ENCODE measurements at places on chromosomes 1 and 21.

DNA sequence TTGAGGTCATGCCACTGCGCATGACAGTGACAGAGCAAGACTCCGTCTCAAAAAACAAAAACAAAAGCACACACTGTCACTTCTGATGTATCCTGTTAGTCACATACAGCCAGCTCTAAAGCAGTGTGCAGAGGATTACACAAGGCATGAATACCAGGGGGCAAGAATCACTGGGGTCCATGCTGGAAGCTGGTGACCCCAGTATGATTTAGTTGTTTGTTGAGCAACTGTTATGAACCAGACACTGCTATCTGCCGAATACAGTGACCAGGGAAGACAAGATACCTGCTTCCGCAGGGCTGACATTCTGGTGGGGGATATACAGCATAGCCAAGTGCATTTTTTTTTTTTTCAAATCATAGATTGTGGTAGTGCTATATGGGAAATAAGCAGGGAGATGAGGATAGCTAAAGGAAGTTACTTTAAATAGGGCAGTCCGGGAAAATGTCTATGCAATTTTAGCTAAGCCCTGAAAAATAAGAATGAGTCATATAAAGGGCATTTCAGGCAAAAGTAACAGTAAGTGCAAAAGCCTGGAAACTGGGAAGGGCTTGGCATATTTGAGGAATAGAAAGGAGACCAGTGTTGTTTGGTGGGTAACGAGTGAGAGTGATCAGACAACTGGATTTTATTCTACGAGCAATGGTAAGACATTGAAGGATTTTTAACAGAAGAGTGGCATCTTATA lies 69.7 kb downstream of the ADSS2 start:
- peak; percentile 5 for DNase-seq

GRCh38 chr21:19864476-19864875 lies 1133.7 kb upstream of the NCAM2 start:
- DNase-seq = no peak

DNA sequence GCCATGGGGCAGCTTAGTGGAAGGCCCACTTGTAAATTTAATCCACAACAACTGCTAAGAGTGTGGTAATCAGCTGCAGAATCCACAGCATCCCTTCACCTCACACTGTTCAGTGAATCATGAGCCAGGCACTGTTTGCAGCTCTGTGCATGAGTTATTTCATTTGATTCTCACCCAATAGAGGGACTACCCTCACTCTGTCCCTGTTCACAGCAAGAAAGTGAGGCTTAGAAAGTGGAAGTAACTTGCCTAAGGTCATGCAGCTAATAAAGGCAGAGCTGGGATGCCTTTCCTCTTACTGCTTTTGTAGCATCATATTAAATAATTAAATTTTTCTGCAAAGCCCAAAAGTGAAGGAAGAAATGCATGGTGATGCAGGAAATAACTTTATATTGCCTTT lies 346.5 kb upstream of the PLD5 start:
- no peak for DNase-seq

GRCh38 chr1:17208546-17208945 lies 3.6 kb downstream of the PADI1 start:
- no peak for DNase-seq

DNA sequence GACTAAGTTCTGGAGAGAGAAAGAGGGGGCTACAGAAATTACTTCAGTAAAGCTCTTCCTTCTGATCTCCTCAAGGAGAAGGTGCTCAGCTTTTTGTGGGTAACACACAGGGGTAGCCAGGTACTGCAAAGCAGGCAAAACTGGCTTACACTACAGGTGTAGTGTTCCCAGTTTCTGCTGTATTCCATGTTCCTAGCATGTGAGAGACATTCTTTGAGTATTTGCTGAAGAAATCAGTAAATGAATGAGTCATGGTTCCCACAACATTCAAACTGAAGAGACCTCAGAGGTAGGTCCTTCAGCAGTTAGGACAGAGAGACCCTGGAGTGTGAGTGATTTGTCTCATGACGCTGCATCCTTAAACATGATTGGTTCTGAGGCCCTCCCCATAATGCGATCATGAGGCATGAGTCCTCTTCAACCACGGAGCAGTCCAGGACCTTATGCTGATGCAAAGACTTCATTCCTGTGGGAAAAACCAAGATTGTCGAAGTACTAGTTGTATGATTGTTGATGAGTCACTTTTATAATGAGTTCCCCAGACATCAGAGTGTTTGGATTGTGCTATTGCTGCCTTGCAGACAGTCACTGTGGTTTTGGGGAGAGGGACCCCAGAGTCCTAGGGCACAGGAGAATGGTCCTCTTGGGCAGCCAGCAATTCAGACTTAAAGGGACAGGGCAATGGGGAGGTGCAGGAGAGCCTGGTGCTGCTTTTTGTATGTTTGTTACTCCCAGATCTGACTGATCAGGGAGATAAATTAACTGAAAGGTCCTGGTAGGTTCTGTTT lies 2.7 kb upstream of the OR10J4 start:
- no peak for DNase-seq

DNA sequence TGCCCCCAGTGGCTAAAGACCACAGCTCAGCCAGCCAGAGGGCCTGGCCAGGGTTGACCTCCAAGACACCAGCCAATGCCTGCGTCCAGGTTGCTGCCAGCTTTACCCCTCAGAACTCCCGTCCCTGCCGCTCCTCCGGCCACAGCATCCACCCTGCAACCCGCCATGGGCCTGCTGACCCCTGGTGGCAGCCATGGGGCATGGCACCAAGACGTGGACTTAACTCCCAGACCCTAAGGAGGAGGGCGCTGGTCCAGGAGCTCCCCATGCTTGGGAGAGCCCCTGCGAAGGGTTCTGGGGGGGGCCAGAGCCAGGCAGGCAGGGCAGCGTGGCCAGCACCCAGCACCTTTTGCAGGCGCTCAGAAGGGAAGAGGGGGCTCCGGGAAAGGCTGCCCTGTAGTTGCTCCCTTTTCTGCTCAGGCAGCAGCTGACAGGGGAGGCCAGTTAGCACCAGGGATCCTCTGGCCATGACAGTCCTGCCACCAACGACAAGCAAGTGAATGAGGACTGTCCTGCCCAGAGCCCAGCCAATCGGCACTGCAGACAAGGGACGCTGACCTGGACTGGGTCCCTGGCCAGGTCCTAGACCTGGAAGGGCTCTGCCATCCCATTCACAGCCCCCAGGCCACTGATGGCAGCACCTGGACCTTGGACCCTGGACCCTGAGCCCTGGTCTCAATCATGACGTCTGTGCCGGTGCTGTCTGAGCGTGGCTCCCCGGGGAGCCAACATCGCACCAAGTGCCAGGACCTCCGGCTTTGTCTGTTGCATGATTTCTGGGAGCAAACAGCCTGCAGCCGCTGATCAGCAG lies 246.2 kb downstream of the NPHP4 start:
- peak; percentile 55 for DNase-seq

- DNase-seq = no peak
Measured at GRCh38 chr1:31927661-31927980, 10.5 kb downstream of the PTP4A2 start.

- no peak for DNase-seq
Measured at GRCh38 chr1:220655961-220656740, 34.0 kb upstream of the C1orf115 start.

- DNase-seq = no peak
Measured at GRCh38 chr1:57741521-57741920, 317.7 kb upstream of the DAB1 start.

DNA sequence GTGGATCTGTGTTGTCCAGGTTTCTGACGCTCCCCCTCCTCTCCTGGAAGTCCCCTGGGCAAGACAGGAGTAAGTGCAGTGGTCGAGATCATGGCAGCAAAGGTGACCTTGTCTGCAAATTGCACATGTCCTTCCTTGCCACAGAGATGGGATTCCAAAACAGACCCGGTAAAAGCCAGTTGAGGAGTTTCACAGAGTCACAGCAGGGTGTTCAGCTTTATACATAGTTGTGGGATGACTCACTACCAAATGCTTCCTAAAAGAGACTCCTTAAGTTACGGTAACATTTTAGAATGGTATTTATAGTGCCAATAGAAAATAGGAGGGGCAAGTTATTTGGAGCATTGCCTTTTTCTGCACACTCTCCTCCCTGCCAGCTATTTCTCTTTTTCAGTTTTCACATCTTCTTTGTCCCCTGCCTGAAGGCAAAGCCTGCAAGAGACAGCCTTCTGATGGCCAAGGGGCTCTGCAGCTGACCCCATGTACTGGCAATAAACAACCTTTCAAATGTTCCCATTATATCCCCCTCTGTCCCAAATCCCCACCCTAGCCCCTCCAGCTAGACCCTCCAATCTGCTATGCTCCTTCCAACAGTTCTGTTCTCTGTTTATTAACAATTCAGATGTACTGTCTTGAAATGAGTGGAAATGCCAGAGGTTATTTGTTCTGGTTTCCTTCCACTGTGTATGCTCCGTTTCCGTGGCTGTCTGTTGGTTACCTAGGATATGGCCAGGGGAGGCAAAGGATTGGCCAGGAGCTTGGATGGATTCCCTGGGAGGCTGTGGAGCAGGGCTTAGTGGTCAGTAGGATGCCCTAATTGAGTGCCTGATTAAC lies 115.0 kb downstream of the TGFB2 start:
- no peak for DNase-seq

GRCh38 chr21:33386222-33386784 lies 16.9 kb upstream of the IFNGR2 start:
- no peak for DNase-seq

DNA sequence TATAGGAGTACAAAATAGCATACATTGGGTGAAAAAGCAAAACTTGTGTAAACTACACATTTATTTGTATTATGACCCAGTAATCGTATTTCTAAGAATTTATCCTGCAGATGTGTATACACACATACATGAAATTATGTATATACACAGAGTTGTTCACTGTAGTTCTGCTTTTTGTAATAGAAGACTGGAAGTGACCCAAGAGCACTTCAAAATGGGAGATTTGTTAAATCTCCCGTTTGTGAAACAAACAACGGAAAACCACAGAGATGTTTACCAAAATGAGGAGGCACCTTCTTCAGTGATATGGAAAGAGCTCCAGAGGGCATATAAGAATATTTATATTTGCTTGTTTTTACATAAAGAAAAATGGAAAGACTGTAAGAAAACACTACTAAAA lies 18.0 kb upstream of the MNDA start:
- DNase-seq = no peak

GRCh38 chr1:56584910-56585528 lies 5.7 kb upstream of the PLPP3 start:
- no peak for DNase-seq

DNA sequence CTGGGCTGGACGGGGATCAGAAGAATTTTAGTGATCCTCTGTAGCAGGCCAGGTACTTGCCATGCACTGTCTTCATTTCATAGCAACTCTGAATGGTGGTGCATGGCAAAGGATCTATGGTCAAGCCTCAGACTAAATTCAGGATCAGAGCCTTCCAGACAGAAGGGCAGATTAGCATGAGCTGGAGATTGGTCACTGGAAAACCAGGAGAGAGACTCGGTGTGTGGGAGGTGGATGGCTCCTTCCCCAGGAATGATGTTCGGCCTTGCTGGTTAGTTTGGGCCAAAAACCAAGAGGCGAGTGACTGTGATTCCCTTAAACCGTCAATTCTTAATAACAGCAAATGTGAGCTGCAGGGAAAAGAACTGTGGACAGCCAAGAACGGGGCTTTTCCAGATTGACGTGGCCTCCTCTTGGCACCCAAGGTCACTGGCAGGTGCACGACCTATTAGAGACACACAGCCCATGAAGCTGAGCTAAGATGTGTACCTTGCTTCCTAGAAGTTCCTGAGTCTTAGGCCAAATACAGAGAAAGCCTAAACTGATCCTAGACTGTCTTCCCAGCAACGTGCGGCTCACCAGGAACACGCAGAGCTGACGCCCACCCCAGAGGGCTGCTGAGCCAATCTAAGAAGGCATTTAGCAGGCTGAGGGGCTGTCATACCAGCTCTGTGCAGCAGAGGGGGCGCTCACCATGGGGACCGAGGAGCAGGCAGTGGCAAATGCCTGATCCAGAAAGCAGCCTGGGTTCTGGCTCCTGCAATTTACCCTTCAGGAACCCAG lies 18.5 kb downstream of the ALDH4A1 start:
- DNase-seq = peak; percentile 94

DNA sequence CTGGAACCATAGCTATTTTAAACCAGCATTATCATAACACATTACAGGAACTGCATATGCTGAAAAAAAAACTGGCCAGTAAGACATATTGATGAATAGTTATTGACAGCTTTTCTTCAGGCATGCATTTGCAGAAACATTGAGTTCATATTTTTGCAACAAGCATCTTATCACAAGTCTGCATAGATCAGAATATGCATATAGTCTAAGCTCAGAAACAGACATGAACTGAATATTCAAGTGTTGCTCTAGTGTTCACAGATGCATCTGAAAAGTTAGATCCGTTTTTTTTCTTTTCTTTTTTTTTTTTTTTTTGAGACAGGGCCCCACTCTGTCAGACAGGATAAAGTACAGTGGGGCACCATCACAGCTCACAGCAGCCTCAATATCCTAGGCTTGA lies 22.8 kb downstream of the PRMT6 start:
- DNase-seq = no peak

- no peak for DNase-seq
Measured at GRCh38 chr1:3905266-3905952, 5.3 kb upstream of the C1orf174 start.

GRCh38 chr1:91830242-91831131 lies 55.5 kb downstream of the TGFBR3 start:
- no peak for DNase-seq

DNA sequence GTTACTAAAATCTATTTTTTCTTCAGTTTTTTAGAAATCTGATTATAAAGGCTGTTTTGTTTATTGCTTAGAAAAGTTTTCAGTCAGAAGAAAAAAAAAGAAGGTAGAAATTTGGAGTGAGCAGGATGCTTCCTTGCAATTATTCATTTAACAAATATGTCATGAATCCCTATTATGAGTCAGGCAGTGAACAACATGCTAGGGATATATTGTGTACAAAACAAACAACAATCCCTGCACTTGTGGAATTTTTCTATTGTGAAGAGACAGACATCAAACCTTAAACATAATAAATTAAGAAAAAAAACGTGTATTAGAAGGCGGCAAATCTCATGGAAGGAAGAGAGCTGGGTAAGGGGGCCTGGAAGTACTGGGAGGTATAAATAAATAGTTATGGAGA lies 664.1 kb upstream of the CAMK1G start:
- DNase-seq = no peak

- DNase-seq = peak; percentile 95
Measured at GRCh38 chr1:12229835-12230548, at the start of gene VPS13D. Gene VPS13D (plus strand): TSS chr1:12230030. CDS start chr1:12234267, 4,237 bp downstream.

DNA sequence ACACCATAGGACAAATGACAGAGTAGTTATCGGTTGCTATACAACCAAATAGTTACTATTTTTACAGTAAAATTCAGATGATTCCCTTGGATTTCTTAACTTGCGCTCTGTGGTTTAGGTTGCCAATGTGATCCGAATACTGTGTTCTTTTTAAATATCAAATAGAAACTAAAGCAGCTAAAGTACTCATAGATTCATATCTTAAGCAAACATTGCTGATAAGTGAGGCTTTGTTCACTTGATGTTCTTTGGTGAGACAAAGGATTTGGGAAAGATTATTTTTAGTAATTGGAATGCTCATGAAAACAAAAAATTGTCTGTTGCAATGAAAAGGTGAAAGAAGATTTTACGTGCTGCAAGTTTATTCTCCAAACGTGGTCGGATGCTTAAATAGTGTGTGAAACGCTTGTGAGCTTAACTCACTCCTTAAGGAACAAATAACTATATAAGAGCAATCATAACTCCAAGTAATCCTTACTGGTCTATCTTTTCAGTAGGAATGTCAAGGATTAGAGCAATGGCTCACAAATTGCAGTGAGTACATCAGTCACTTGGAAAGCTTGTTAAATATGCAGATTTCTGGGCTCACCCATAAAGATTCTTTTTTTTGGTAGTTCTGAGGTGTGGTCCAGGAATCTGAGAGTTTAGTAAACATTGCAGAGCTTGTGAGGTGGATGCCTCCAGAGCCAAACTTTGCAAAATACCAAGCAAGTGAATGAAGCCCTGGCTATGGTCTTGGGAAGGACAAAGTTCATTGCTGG lies 31.8 kb upstream of the PDC start:
- no peak for DNase-seq

- DNase-seq = no peak
Measured at GRCh38 chr1:71026093-71026492, 21.5 kb downstream of the PTGER3 start.
